ENCODE measurements at places on chromosomes 7 and 10.

DNA sequence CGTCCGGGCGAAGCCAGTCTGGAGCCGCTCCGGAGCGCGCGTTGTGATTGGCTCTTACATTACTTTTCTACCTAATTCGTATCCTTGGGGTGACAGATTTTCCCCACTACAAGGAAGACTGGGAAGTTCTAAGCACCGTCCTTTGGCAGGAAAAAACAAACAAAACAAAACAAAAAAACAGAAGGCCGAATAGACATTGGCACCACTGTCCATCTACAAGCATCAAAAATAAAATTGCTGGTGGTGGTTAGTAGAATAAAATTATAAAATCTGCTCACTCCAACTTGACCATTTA lies 651 bp upstream of the SKAP2 start:
- DNase-seq: no peak

DNA sequence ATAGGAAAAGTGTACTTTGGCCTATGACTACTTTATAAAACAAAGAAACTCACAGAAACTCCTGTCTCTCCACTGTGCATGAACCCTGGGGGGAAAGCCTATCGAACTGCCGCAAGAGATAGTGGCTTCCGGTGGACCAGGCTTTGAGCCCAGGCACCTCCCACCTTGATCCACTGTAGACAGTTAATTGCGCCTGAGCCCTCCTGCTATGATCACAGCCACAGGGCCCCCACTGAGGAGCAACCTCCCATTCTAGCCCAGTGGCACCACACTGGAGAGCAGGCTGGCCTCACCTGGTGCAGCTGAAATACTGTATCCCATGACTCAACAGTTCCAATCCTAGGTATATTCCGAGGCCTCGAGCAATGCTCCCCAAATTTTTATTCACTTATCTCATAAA lies 98.8 kb downstream of the COBL start:
- DNase-seq: no peak

DNA sequence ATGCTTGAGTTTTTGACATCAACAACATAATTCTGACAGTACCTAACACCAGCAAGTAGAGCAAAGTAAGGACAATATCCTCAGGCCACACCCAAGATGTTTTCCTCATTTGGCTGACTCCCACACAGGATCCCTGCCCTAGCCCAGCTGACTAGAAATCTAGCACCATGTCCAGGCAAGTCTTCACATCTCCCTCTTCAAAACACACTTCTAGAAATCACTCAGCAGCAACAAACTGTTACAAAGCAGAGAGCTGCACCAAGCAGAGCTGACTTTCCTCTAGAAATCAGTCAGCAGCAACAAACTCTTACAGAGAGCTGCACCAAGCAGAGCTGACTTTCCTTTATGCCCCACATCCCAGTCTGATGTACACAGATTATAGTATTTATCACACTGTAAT lies 7.7 kb downstream of the TMEM168 start:
- DNase-seq: no peak

GRCh38 chr10:1034758-1035157 lies 9.1 kb upstream of the IDI2 start:
- no peak for DNase-seq

- DNase-seq: no peak
Observed at GRCh38 chr10:27947540-27947939, 51.3 kb downstream of the ODAD2 start.
